ENCODE measurements at places on chromosomes 12 and 14. TPM values are rescaled to one million over a fixed set of nuclear protein-coding genes. Genes with fewer than 3 reads are reported as not detected.

Gene SOX5
- total RNA-seq, result 9.4 TPM

Gene KLHL33
- total RNA-seq, result 0.33 TPM

Gene IRAK4
- 28.1 TPM for total RNA-seq

Gene LTBP2
- 12.5 TPM for total RNA-seq

Gene PLBD1
- 13.6 TPM for total RNA-seq

Gene EPYC
- not detected for total RNA-seq

Gene DIO2
- total RNA-seq, result 0.83 TPM

Gene HOXC12
- not detected for total RNA-seq
